ENCODE measurements at places on chromosomes 12 and 14.

- DNase-seq: no peak
These were observed 379.1 kb downstream of the NELL2 start for GRCh38 chr12:44497044-44497443.

- DNase-seq: no peak
These were observed 35.4 kb downstream of the SLC38A1 start for GRCh38 chr12:46233423-46233822.

DNA sequence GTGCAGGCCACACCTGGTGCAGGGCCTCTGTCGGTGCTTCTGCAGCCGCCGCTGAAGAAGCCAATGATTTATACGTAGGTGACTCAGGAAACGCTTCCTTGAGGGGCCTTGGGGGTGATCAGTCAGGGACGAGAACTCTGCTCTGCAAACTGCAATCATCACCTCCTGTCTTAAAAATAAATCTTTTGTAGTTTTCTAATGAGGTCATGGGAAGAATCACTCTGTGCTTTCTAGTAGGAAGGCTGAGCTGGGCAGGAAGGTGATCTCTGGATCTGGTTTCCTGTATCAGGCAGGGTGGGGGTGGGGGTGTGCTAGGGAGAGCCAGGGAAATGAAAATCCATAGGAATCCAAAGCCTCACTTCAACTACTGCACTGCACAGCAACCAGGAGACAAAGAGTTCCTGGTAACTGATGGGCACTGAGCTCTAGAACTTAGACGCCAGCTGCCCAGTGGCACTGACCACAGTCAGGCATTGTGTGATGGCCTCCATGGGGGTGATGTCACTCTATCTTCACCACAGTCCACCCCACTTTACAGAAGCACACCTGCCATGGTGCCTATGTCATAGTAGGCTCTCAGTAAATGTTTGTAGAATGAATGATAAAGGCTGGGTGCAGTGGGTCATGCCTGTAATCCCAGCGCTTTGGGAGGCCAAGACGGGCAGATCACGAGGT is 292.4 kb upstream of the PWP1 start:
- no peak for DNase-seq

DNA sequence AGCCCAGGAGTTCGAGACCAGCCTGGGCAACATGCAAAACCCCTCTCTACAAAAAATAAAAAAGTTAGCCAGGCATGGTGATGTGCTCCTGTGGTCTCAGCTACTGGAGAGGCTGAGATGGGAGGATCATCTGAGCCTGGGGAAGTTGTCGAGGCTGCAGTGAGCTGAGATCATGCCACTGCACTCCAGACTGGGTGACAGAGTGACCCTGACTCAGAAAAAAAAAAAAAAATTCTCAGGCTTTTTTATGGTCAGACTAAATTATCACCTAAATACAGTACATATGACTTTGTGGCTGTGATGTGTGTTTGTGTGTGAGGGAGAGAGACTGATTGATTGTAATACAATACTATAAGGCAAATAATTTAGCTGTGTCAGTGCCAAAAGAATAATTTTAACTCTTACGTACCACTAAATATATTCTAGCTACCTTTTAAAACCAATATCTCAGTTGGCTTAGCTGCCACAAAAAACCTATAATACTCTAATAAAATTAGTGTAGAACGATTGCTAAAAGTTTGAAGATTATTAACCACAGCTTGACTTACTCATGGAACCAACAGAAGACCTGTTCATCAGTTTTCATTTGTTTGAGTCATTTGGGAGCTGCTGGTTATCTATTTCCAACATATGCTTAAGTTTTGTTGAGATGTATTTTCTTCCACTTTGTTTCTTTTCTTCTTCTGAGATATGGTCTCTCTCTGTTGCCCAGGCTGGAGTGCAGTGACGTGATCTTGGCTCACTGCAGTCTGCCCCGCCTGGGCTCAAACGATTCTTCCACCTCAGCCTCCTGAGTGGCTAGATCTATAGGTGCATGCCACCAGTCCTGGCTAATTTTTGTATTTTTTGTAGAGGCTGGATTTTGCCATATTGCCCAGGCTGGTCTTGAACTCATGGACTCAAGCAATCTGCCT is 58.0 kb downstream of the DIP2B start:
- no peak for DNase-seq

GRCh38 chr12:32217354-32218310 is 111.0 kb downstream of the BICD1 start:
- DNase-seq: no peak

- no peak for DNase-seq
These were observed 203.1 kb upstream of the CNOT2 start for GRCh38 chr12:70040141-70040540.

- DNase-seq: no peak
These were observed 33.4 kb downstream of the ACADS start for GRCh38 chr12:120758798-120759590.

DNA sequence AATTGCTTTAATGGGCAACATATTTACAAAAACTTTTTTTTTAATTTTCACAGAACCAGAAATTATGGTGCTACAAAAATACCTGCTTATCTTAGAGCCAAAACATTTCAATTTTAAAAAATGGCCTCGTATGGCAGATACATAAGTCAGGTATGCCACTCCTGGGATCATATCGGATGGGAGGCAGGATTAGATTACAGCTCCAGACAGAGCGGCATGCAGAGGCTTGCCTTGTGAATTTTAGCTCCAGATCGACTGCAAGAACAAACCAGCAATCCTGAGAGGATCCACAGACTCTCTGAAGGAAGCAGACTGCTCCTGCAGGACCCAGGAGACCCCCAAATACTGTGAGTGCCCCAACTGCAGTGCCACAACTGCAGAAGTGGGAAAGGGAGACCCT is 169.3 kb upstream of the AMIGO2 start:
- no peak for DNase-seq

DNA sequence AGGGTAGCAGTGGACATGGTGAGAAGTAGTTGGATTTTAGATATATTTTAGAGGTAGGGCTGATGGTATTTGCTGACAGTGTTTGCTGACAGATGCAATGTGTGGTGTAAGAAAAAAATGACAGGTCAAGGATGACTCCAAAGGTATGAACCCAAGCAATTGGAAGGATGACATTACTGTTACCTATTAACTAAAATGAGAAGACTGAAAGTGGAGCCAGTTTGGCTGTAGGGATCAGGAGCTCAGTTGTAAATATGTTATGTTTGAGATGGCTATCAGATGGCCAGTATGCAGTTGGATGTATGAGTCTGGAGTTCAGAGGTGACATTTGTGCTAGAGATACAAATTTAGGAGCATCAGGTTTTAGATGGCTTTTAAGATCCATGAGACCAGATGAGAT is 17.4 kb upstream of the SERPINA6 start:
- no peak for DNase-seq

GRCh38 chr12:114404083-114404925 is 1.6 kb downstream of the TBX5 start:
- DNase-seq: no peak

DNA sequence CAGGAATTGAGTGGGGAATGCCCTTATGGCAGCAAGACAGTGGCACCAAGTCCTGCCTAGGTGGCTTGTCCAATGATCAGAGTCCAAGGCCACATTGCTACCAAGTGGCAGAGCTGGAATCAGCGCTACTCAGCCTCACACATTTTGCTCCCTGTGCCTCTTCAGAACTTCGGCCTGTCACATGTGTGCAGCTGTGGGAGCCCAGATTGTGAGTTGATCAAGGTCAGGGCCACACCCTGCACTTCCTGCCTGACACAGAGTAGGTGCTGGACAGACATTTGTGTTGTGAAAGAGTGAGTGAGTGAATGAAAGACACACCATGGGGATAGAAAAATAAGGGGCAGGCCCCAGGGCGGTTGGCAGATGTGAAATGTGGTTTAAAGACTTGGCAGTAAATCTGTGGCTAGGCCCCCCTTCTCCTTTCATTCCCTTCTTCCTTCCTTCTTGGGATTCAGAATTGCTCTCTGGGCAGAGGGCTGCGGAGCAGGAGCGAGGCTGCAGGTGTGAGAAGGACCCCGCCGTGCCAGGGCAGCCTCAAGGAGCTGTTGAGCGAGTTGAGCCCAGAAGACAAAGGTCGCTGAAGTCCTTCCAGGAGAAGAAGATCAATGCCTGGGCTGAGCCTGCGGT is 83.5 kb downstream of the SLC25A47 start:
- no peak for DNase-seq

DNA sequence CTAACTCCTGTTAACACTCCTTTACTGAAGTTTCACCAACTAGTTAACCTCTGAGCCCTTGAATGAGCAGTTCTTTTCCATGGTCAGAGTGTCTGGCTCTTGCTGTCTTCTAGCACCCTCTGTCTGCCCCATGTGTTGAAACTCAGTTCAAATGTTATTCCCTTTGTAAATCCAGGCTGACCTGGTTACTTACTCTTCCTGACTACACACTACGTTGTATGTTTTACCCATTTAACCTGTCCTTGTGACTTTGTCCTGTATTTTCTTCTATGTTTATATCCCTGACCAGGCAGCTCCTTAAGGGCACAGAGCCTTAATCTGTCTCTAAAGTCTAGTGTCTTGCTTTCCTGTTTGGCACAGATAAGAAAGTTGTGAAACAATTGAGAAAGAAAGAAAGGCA is 389.0 kb upstream of the RPL10L start:
- DNase-seq: no peak

DNA sequence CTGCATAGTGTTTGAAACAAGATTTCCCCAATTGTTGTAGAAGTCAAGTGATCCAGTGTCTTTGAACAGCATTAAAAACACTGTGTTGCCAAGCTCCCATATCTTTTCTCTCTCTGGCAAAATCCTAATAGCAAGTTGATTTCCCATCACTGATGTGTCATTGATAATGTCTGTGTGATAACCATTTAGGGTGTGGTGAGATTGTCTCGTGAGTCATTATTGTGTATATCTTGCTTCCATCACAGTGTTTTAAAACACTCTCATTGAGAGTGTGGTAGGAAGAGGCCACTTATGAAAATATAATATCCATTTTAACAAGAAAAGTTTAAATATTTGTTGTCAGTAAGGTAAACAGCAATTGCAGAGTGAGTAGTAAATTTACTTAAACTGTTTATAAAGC is 74.7 kb downstream of the PRORP start:
- no peak for DNase-seq

GRCh38 chr12:10722502-10722904 is 620 bp downstream of the YBX3 start:
- peak; percentile 52 for DNase-seq

- DNase-seq: no peak
These were observed 11.1 kb downstream of the PLEKHA5 start for GRCh38 chr12:19140381-19141236.

DNA sequence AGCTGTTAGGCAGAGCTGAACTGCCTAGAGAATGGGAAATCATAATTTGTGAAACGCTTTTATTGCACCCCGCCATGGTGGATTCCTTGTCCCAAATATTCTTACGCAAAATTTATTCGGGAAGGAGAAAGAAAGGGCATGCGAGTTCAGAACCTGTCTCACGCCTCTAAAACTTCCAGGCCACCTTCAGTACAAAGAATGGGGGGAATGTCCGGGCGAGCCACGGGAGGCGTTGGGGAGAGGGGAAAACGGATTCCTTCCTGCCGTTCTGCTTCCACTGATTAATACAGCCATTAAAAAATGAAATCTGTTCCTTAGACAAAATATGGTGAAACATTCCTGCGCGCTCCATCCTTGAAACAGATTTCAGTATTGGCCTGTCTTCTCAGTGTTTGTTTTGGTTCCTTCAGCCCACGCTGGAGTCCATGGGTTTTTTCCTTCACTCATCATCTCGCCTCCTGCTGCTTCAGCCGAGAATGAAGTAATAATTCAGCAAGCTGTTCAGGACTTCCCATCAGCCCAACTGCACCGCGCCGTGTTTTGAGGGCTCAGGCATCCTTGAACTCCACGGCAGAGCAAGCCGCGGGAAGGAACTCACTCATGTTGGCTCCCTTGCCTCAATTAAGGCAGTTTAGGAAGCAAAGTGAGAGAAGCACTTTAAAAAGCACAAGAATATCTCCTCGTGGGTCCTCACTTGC is 47.7 kb upstream of the CDKN3 start:
- DNase-seq: no peak

GRCh38 chr14:89013698-89014568 is 189.5 kb downstream of the TTC8 start:
- no peak for DNase-seq

GRCh38 chr12:82057770-82058169 is 298.6 kb upstream of the PPFIA2 start:
- DNase-seq: no peak

- DNase-seq: no peak
These were observed 33.4 kb downstream of the TBC1D15 start for GRCh38 chr12:71872972-71873371.

DNA sequence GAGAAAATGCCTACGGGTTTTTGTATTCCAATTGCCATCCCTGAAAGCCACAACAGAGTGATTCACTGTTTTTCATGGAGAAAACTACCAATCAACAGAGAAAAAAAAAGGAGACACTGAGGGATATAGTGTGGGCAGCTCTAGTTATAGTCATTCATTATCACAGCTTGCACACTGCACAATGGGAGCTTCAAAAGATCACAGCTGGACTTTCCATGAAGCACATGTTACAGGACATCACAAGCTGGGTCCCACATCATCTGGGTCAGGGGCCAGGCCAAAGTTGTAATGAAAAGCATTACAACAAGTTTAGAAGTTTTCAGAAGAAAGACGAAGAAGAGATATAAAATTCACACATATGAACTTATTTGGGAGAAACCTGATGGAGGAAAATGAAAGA is 41.5 kb downstream of the RERG start:
- no peak for DNase-seq

DNA sequence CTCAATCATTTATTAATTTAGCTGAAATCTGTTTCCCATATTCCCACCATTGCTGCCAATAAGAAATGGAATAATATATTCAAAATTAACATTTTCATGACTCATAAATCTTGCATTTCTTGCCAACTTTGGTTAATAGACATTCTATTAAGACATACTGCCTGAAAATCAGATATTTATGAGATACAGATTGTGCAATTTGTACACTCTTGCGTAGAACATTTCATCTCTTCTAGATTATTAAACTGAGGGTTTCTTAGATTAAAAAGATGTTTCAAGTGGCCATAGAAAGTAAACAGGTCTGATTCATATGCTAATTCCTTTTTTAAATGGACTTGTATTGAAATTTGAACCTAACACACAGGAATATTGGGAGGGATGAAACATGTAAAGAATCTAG is 9.1 kb downstream of the LTA4H start:
- no peak for DNase-seq

- no peak for DNase-seq
These were observed 23.1 kb downstream of the FAM234B start for GRCh38 chr12:13067322-13067721.

DNA sequence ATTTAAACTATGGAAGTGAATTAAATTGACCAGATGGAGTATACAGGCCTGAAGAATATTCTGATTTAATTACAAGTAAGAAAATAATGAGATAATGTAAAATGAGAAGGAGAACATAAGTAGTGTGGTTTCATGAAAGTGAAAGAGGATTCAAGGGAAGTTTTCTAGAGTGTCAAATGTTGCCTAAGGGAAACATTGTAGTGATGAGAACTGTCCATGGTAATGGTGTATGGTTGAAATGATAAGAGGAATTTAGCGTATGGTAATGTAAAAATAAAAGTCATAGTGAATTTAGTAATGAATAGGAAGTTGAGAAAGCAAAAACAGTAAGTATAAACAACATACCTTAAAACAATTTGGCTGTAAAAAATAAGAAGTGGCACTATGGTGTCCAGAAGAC is 1954.6 kb upstream of the FLRT2 start:
- no peak for DNase-seq

Measured in progenitor cell of endocrine pancreas (in vitro differentiated cells).